ENCODE measurements at places on chromosomes 6 and 20. TPM values are rescaled to one million over a fixed set of nuclear protein-coding genes. Genes with fewer than 3 reads are reported as not detected.

FERMT1 gene
- total RNA-seq = not detected

CENPW gene
- not detected for total RNA-seq

GRCh38 chr6:31377029-31377428 is 20.1 kb upstream of the HLA-B start:
- no peaks in the 10 kb centered on the region for H3K36me3 ChIP-seq
- DNase-seq = no peak
- H3K27ac ChIP-seq = no peak overlapping the region
- H3K4me1 ChIP-seq = no peaks in the 10 kb centered on the region
- H3K27me3 ChIP-seq = no peaks in the 10 kb centered on the region

DNA sequence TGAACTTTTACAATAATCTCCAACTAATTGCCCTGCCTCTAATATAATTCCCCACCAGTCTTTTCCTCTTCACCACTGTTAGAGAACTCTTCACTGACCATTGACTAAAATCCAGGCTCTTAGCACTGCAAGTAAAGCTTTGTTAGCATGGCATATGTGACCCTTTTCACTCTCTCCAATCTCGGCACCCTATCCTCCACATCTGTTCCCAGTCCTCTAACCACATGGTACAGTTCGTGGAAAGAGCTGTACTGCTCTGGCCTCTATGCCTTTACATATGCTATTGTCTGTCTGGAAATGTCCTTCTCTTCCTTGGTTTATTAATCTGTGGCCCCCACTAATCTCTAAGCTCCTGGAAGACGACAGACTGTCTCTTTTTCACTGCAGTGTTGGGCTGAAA is 63.0 kb upstream of the EIF2S2 start:
- H3K4me3 ChIP-seq = no peak overlapping the region
- no peak overlapping the region for H3K27ac ChIP-seq
- H3K27me3 ChIP-seq = no peaks in the 10 kb centered on the region
- no peaks in the 10 kb centered on the region for H3K36me3 ChIP-seq
- peaks cover 3% of the 10 kb centered on the region for H3K4me1 ChIP-seq

Data from heart left ventricle (tissue), 16 donors.